Testis (tissue), 5 donors: ENCODE measurements at places on chromosomes 11 and 22.

GRCh38 chr11:111220721-111221120, 24.8 kb upstream of the POU2AF2 start:
- DNase-seq, result no peak

GRCh38 chr11:76673176-76674142, 2.9 kb upstream of the LRRC32 start:
- no peak for DNase-seq

- DNase-seq, result no peak
These were observed 141.6 kb downstream of the CRYBB2 start for GRCh38 chr22:25360891-25361645.

DNA sequence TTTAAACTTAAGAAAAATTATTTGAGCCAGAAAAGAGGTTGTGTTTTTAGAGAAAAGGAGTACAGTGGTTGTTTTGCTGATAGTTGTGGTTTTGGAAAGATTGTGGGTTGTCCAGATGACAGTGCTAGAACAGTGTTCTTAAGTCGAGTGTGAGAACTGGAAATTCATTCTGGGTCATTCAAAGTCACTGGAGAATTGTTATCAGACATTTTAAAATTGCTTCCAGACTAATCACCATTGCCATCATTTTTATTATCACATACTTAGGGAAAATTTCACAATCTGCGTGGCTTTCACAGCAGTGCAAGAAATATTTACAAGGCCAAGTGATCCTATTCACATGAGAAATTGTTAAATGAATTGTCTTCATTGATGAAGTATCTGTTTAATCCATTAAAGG, 242.2 kb upstream of the DDI1 start:
- no peak for DNase-seq

GRCh38 chr11:131423688-131424087, 53.3 kb downstream of the NTM start:
- DNase-seq, result no peak

GRCh38 chr11:72876147-72876546, 61.9 kb downstream of the ATG16L2 start:
- no peak for DNase-seq

GRCh38 chr11:67500831-67501715, 4.1 kb downstream of the PITPNM1 start:
- no peak for DNase-seq

GRCh38 chr22:42902875-42903510, 45.9 kb upstream of the ARFGAP3 start:
- DNase-seq, result no peak

DNA sequence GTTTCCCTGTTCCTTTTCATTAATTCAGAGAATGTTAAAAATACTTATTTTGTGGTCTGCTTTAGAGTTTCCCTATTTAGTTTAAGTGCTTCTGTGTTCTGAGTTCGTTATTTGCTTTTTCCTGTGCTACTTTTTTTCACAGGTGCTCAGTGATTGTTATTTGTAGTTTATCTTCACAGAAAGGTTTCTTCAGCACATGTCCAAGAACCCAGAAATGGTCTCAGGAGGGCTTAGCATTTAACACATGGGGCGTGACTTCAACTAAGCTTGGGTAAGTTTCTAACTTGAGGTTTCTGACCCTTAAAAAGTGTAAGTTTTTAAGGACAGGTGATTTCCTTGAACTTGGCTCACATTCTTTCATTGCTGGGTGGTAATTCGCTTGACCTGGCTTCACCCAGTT, 157.3 kb downstream of the AASDHPPT start:
- no peak for DNase-seq

GRCh38 chr11:104876861-104877431, 21.3 kb downstream of the CASP12 start:
- DNase-seq, result no peak

GRCh38 chr11:14764579-14765527, 121.2 kb downstream of the PDE3B start:
- DNase-seq, result no peak

GRCh38 chr11:34996958-34997357, 80.5 kb downstream of the PDHX start:
- DNase-seq, result no peak

GRCh38 chr22:50337262-50338041, 5.7 kb upstream of the PPP6R2 start:
- no peak for DNase-seq

GRCh38 chr11:127607487-127608085, 607.0 kb upstream of the KIRREL3 start:
- no peak for DNase-seq

DNA sequence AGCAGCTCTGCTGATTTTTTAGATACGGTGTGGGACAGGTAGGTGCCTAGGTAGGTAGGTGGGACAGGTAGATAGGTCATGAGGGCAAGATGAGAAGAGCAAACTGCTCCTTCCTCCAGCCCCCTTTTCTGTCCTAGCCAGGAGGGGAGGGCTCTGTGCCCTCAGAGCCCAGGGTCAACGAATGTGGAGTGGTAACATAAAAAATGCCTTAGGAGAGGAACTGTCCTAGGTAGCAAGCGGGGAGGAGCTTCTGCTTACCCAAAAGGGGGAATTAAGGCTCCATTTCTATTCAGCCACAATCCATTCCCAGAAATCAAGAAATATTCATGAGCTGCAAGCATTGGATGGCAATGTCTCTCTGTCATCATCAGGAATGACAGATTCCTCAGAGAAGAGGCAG, 234.8 kb downstream of the GRIK4 start:
- no peak for DNase-seq
